ENCODE measurements at places on chromosomes 12 and 14.

DNA sequence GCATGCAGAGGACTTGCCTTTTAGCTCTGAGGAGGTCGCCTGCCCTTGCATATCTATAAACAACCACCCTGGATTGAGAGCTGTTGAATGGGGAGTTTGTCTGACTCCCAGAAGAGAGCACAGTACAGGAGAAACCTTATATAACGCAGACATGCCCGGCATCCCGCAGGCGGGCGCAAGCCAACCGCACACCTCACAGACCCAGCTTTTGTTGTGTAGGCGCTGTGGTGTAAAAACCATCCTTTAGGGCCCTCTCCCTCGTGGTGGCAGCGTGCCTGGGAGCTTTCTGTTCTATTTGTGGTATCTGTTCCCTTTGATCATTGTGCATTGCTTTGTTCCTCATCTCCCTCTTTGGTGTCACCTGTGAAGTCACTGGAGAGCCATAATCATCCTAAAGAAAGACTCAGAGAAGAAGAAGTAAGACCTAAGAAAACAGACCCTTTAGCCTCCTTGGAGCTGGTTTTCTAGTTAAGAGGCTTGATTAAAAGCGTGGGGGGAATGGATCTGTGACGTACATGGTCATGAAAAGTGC is 77.7 kb downstream of the ETV6 start:
- no peak overlapping the region for H3K4me3 ChIP-seq
- no peak overlapping the region for H3K27ac ChIP-seq
- no peak for DNase-seq
- peaks cover 25% of the 10 kb centered on the region for H3K4me1 ChIP-seq

DNA sequence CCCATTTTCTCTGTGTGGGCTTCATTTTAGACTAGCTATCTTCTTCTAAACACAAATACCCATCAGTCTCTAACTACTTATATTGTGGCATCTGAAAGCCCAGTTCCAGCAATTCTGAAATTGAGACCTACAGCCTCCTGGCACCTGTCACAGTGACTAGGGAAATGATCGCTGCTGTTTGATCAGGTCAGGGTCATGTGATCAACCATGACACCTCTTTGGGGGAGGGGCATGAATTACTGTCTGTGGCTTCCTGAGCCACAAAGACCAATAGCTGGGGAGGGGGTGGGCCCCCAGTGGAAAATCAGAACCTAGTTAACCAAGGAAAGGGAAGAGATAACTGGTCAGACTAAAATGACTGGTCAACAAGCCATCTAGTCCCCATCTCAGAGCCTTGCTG is 14.1 kb downstream of the WSCD2 start:
- no peaks in the 10 kb centered on the region for H3K4me1 ChIP-seq
- no peak for DNase-seq
- H3K36me3 ChIP-seq = no peaks in the 10 kb centered on the region
- no peak overlapping the region for H3K4me3 ChIP-seq

DNA sequence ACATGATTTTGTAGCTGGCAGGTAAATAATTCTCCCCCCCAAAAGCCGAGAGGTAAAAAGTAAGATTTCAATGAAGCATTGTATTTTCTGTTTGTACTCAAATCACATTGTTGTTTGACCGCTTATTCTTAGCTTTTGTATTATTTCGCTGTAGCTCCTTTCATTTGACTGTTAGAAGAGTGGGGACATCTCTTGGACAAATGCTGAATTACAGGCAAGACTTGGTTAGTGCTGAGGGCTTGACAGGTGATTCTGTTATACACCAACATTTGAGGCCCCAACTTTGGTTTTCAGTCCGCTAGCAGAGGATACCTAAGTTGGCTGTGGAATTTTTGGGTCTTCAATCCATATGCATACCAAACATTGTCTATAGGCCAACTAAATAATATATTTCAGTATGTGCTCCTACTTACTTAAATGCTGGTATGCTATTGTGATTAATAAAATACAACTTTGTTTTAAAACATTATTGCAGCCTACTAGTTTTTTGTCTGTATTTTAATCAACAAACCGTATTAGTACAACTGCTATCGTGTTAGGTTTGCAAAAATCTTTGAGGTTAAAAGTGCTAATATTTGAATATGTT is 102.2 kb downstream of the ERC1 start:
- no peak for DNase-seq
- no peak overlapping the region for H3K4me3 ChIP-seq
- no peaks in the 10 kb centered on the region for H3K4me1 ChIP-seq
- H3K36me3 ChIP-seq = no peaks in the 10 kb centered on the region
- no peak overlapping the region for H3K27ac ChIP-seq

DNA sequence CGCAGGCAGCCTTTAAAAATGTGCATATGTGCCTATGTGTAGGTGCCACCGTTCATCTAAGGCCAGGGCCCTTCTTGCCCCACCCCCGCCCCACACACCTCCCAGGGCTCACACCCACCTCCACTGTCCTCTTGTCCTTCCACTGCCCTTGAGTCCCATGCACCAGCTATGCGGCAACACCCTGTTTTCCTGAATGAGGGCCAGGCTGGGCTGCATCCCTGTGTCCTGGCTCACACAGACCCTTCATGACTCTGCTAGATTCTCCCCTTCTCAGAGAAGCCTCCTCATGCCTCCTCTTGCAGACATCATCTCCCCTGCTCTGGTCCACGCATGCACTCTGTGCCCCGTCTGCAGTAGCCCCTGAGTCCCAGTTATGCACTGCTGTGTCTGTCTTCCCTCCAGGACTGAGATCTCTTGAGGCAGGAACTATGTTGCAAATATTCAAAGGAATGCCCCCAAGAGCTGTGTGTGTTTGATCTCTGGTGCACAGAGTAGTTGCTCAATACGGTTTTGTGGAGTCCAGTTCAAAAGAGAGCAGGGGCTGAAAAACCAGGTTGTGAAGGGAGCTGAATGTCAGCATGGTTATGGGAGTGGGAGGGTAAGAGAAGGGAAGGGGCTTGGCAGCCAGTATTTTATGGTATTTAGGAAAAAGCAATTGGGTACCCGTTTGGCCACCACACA is 47.3 kb upstream of the ESRRB start:
- H3K27ac ChIP-seq = peak overlapping the region; percentile 65
- no peaks in the 10 kb centered on the region for H3K36me3 ChIP-seq
- no peak for DNase-seq
- H3K4me1 ChIP-seq = no peaks in the 10 kb centered on the region
- no peak overlapping the region for H3K4me3 ChIP-seq
- no peaks in the 10 kb centered on the region for H3K27me3 ChIP-seq

DNA sequence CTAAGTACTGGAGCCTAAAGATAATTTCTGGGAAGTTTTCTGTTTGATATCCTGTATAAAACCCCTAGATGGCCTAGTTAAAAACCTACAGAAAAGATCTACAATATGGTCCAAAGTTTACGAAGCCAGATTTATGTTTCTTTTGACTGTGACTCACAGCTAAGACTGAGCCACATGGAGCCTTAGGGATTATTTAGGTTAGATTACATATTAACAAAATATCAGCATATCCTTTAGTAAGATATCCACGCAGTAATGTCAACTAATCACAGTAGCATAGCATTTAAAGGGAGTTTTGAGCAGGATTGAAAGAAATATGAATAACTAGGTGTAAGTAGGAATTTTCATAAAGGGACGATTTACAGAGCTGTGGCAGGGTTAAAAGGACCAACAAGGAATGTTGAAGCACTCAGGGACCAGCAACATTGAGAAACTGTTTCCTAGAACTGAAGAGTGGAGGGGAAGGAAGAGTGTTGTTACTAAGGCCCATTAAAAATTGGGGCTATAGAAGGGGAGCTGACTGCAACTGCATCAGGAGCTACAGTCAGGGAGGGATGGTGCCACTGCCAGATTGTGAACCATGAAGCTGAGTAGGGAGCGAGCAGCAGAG is 155.5 kb downstream of the DACT1 start:
- H3K4me1 ChIP-seq = no peaks in the 10 kb centered on the region
- DNase-seq = no peak

DNA sequence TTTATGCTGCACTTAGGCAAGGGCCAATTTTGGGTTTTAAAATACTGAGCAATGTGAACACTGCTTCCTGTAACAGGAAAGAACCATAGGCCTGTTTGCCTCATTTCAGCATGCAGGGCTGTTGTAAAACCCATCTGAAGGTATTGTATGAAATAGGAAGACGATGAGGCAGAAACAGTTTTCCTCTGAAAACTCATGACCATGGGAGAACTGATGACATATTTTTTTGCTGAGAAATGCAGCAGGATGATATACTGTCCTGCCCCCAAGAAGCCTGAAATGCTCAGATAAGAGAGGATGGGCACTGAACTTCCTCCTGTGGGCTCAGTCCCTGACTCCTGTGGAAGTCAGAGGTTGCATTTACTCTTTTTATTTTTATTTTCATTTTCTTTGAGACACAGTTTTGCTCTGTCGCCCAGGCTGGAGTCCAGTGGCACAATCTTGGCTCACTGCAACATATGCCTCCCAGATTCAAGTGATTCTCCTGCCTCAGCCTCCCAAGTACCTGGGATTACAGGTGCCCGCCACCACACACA is 17.4 kb downstream of the PYGL start:
- DNase-seq = peak; percentile 9
- no peaks in the 10 kb centered on the region for H3K27me3 ChIP-seq
- no peak overlapping the region for H3K4me3 ChIP-seq

DNA sequence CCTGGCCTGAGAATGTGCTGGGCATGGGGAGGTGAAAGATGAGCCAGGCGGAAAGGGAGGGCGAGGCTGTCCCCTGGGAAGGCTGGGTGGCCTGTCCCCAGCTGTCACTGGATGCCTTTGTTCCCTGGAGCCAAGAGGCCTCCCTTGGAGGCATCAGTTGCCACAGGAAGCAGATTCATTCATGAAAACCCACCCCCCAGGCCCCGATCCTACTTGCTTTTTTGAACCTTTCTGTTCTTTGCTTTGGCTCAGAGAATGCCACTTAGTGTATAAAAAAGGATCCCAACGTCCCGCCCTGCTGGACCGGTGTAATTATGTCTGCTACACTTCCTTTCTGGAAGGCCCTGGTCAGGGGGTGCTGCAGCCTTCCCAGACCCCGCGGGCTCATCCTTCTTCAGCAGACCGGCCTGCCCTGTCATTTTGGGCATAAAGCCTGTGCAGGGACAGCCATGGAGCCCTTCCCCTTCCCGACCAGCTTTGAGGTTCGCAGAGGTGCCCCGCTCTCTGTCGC is 220.2 kb downstream of the SLC41A2 start:
- no peaks in the 10 kb centered on the region for H3K36me3 ChIP-seq
- peaks cover 12% of the 10 kb centered on the region for H3K4me1 ChIP-seq
- DNase-seq = peak; percentile 52
- H3K4me3 ChIP-seq = no peak overlapping the region

DNA sequence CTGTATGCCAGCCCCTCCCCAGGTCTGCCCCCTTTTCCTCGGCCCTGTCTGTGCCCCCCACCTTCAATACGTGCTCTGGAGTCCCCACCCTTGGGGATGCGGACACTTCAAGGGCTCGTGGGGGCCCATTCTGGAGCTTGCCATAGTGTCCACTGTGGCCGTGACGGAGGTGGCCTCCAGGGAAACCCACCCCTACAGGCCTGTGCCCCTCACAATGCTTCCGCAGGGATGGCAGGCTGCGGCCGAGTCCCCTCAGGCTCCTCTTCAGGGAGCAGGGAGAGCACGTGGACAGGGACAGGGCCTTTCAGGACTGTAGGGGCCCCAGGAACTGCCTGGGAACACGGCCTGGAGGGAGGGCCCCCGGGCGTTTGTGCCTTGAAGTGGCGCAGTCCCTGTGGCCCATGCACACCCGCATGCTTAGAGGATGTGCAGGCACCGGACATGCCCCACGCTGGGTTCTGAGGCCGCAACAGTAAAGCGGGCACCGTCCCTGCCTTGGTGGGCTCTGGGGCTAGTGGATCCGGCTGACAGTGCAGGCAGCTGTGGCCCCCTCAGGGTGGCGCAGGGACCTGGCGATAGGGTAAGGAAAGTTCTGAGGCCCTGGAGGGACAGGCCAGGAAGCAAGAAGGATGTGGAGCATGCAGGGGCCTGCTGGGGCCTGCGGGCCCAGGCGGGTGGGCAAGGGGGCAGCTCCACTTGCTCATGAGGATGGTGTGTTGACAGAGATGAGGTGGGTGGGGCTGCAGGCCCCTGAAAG is 209.0 kb upstream of the RTL1 start:
- H3K4me1 ChIP-seq = no peaks in the 10 kb centered on the region
- no peaks in the 10 kb centered on the region for H3K27me3 ChIP-seq
- no peaks in the 10 kb centered on the region for H3K36me3 ChIP-seq

DNA sequence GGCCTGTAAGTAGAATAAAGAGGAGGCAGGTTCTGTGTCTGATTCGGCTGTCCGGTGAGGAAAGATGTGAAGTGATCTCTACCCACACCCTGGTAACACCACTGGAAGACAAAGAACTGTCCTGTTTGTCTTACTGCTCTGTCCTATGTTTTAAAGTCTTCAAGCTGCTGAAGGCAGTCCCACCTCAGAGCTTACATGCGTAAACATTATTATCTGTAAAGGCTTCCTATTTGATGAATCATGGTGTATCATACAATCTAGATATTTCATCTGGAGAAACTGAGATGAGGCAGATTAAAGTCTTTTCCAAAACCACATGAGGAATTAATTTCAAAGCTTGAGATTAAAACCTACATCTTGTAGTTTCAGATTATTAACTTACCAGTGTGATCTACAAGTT is 427.6 kb downstream of the ZFP36L1 start:
- H3K4me3 ChIP-seq = no peak overlapping the region
- no peaks in the 10 kb centered on the region for H3K36me3 ChIP-seq
- H3K27ac ChIP-seq = peak overlapping the region; percentile 39
- H3K27me3 ChIP-seq = no peaks in the 10 kb centered on the region
- no peak for DNase-seq
- peaks cover 8% of the 10 kb centered on the region for H3K4me1 ChIP-seq

- no peak overlapping the region for H3K4me3 ChIP-seq
- H3K4me1 ChIP-seq = no peaks in the 10 kb centered on the region
- DNase-seq = no peak
- H3K27me3 ChIP-seq = no peaks in the 10 kb centered on the region
- no peaks in the 10 kb centered on the region for H3K36me3 ChIP-seq
- H3K27ac ChIP-seq = no peak overlapping the region
Observed at GRCh38 chr12:80154261-80154660, 54.9 kb downstream of the OTOGL start.

DNA sequence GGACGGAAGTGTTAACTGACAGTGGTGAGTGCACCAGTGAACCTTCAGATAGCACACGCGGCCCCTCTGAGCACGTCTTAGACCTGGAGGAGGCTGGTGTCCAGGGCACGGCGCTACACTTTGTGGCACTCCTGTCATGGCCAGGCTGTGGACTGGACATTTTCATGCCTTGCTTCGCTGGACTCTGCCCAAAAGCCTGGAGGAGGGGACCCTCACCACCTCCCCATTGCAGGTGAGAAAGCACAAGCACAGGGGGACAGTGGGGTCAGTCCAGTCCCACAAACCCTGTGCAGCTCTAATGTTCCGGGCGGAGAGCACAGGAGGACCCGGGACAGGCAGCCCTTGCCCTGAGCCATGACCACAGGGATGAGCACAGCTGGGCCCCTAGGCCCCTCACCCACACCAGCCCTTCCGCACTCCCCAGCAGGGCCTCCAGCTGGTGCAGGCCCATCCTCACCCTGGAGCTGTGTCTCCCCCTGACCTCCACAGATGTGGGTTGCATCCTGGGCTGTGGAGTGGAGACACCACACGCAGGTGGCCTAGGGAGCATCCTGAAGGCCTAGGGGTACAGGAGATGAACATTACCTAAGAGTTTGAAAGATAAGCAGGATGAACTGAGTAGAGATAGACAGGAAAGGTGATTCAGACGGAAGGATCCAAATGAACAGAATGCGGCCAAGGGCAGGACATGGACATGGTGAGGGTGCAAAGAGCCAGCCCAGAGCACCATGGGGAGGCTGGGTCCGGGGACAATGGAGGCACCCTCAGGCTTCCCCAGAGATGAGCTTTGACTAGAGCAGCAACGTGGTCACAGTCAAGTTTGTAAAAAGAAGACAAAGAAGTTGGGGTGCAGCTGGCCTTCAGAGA is 132.8 kb downstream of the BCL11B start:
- H3K36me3 ChIP-seq = no peaks in the 10 kb centered on the region
- no peak overlapping the region for H3K4me3 ChIP-seq
- peak; percentile 43 for DNase-seq
- H3K27me3 ChIP-seq = no peaks in the 10 kb centered on the region
- H3K4me1 ChIP-seq = no peaks in the 10 kb centered on the region

Measured in kidney (tissue), 22 donors.